ENCODE measurements at places on chromosomes 6 and 20.

DNA sequence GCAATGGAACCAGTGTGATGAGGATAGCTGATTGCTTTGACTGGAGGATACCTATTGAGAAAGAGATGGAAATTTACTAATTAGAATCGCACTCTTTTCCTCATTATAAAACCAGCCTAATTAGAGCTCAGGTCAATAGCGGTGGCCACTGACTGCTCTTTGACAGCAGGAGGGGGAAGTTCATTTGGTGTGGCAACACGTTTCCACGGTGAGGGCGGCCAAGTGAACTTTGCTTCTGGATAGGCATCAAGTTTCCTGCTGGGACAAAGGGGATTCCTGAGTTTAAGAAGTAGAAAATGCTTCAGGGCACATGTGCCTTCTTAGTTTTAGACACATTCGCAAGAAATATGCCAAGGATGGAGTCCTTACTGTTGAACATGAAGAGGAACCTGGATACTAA is 145.3 kb upstream of the NRN1 start:
- no peak for DNase-seq

GRCh38 chr20:36447101-36447500 is 94.2 kb upstream of the MYL9 start:
- DNase-seq: no peak

GRCh38 chr20:12058216-12058615 is 140.5 kb downstream of the BTBD3 start:
- DNase-seq: no peak

GRCh38 chr20:47113362-47114109 is 218.9 kb downstream of the EYA2 start:
- DNase-seq: no peak

DNA sequence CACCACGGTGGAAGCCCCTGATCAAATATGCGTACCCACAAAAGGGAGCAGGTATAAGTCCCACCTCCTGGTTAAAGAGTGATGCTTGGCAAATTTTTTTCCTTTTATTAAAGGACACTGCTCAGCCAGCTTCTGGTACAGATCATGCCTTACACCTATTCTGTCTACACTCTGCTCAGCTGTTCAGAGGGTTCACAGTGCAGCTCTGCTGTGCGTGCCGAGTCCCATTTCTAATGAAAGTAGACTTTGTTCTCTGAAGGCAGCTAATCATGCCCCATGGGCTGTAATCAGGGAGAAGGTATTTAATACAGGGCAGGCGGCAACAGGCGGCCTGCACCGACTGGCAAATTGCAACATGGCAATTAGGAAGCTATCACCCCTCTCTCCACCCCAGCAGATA is 16.3 kb downstream of the LRRC73 start:
- DNase-seq: no peak

- DNase-seq: no peak
These were observed 82.6 kb downstream of the DOK5 start for GRCh38 chr20:54557806-54558590.

DNA sequence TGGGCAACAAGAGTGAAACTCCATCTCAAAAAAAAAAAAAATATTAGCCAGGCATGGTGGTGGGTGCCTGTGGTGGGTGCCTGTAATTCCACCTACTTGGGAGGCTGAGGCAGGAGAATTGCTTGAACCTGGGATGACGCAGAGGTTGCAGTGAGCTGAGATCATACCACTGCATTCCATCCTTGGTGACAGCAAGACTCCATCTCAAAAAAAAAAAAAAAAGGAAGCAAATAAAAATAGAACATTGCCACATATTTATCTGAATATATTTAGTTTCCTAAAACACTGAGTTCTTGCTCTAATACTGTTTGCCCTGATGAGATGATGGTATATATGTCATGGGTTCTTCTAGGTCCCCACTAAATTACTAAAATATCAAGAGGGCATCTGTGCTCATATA is 28.4 kb downstream of the CASP8AP2 start:
- no peak for DNase-seq

DNA sequence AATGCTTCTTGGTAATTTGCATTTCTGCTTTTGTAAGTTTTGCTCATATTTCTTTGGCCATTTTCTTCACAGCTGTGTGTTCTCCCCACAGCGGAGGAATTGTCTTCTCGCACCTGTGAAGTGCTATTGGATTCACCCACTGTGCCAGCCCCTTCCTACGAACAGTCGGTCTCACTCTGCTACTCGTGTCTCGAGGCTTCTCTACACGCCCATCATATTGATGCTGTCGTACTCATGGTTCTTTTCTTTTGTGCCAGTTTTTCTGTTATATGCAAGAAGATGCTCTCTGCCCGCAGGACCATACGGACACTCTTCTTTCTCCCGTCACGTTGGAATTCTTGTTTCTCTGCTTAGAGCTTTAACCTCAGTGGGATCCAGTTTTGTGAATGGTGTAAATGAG is 200.3 kb downstream of the DLL1 start:
- DNase-seq: peak; percentile 6

DNA sequence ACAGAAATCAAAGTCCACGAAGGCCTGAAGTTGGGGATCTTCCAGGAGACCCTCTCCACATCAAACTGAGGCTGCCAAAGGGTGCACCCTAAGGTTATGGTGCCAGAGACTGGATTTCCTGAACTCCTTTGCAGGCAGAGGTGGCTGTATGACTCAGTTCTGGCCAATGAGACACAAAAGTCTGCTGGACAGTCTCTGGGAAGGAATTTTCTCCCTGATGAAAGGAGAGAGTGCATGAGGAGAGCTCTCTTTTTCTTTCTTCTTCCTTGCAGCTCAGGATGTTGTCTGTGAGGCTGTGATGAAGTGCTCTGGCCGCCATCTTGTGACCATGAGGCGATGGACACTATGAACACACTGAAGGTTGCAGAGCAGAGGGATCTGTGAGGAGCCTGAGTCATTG is 85.2 kb downstream of the MDGA1 start:
- DNase-seq: no peak

DNA sequence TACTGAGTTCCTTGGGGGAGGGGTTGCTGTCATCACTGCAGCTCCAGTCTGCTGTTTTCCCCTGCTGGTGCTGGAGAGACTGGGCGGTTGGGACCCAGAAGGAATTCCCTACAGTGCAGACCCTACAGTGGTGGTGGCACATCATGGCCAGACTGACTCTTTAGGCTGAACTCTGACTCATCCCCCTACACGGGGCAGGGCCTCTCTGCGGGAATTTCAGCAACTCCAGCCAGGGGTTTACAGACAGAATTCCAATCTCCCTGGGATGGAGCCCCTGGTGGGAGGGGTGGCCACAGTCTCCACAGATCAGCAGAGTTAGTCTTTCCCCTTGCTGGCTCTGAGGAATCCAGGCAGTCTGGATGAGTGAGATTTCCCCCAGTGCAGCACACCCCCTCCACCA is 46.9 kb upstream of the MAPK13 start:
- DNase-seq: no peak

DNA sequence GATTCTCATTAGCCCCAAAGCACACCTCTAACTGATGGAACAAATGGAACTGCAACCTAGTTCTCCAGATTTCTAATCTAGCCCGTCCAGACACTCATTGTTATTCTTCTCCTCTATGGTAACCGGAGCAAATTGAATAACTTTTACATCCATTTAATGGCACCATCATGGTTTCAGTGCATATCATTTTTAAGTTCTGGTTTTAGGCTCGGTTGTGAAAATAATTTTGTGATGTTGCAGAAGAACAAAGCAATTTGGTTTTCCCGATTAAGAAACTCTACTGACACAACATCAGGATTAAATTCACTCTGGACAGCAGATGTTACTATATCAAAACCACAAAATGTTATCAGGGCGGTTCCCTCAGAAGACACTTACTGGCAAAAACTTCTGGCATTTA is 42.5 kb upstream of the HBS1L start:
- no peak for DNase-seq

GRCh38 chr20:50227506-50227905 is 36.9 kb downstream of the CEBPB start:
- no peak for DNase-seq

- DNase-seq: no peak
These were observed 234.5 kb downstream of the TMEM242 start for GRCh38 chr6:157088841-157089240.

DNA sequence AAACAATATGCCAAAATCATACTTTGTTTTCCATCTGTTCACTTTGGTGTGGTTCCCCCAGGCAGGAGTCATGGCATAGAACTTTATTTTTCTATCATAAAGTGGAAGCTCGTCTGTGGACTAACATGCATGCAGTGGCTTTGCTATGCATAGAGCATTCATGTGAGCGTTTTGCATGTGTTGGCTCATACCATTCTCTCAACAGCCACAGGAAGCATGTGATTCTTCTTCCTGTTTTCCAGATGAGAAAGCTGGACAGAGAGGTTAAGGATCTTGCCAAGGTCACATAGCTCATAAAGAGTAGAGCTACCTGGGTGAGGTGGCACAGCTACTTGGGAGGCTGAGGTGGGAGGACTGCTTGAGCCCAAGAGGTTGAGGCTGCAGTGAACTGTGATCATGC is 123.4 kb upstream of the HDGFL1 start:
- DNase-seq: no peak

GRCh38 chr6:53702316-53702715 is 36.8 kb upstream of the KLHL31 start:
- DNase-seq: no peak

DNA sequence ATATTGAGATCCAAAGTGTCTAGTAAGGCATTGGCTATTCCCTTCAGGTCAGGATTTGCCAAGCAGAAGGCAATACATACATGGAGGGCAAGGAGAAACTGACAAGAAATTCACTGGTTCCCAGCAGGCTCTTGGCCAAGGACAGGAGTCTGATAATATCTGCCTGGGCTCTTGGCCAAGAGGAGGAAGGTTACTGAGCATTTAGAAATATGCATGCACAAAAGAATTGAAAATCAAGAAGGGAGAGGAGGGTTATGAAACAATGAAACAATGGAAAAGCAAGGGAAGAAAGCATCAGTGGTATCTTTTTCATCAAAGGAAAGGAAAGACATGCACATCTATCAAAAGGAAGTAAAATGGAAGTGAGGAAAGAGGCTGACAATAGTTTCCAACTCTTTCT is 42.4 kb downstream of the ARHGAP18 start:
- DNase-seq: no peak

DNA sequence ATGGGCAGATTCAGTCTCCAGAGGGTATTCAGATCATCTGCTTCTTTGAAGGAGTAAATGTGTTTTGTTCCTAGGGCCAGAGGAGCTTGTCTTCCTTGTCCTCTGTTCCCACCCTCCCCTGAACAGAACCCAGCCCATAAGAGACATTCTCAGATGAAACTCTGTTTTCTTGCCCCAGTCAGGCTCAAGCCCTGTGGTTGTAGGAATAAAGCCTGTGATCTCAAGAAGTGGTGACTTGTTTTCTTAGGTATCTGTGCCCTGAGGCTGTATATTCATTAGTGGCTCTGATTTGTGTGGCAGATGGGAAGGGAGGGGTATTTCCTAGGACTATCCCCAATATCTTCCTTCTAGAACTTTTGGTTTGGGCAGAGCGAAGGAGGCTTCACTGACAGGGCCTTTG is 27.9 kb downstream of the GSS start:
- DNase-seq: no peak

DNA sequence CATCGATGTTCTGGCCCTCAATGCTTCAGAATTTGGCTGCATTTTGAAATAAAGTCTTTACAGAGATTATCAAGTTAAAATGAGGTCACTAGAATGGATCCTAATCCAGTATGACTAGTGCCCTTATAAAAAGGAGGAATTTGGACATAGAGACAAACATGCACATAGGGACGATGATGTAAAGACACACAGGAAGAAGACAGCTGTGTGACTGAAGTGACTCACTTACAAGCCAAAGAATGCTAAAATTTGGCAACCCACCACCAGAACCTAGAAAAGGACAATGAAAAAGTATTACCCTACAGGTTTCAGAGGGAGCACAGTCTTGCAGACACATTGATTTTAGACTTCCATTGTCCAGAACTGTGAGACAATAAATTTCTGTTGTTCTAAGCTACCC is 322.8 kb upstream of the GJE1 start:
- DNase-seq: no peak

GRCh38 chr20:54148947-54149764 is 24.6 kb downstream of the CYP24A1 start:
- DNase-seq: no peak

GRCh38 chr20:5078399-5078958 is 41.3 kb downstream of the PCNA start:
- DNase-seq: no peak

DNA sequence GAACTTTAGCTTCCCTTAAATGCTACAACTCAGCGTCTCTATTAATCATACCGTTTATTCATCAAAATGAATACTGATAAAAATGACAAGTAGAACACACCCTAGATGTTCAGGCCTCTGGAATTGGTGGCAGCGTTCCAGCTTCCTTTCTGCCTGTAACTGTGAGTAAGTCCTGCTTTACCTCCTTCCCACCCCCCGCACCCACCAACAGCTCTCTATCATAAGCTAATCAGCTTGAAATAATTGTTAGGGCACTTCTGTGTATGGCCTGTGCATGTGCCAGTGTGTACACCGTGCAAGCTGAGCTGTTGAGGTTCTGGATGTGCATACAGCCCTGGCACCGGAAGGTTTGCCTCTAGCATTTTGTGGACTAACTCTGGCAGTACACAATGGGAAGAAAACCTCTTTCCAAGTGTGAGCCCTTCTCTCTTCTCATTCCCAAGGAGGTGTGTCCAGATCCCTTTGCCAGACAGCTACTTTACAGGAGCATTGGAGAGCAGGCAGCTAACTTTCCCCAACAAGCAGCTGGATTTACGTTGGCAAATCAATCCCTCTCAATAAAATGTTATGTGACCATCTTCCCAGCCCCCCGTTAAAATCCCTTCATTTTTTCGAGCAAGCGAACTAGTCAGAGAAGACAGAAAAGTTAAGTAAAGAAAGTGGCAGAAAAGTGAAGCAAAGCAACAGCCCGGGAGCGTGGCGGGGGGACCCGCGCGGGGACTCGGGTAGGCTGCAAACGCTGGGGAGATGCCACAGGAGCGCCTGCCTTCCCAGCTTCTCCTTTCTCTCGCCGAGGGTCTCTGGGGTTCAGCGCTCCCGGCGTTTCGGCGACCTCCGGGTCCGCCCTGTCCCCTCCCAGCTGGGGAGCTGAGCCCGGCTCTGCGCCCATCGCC is 803 bp upstream of the ADGRG6 start:
- DNase-seq: peak; percentile 55

- no peak for DNase-seq
These were observed 334.2 kb upstream of the RSPO3 start for GRCh38 chr6:126784161-126784790.

DNA sequence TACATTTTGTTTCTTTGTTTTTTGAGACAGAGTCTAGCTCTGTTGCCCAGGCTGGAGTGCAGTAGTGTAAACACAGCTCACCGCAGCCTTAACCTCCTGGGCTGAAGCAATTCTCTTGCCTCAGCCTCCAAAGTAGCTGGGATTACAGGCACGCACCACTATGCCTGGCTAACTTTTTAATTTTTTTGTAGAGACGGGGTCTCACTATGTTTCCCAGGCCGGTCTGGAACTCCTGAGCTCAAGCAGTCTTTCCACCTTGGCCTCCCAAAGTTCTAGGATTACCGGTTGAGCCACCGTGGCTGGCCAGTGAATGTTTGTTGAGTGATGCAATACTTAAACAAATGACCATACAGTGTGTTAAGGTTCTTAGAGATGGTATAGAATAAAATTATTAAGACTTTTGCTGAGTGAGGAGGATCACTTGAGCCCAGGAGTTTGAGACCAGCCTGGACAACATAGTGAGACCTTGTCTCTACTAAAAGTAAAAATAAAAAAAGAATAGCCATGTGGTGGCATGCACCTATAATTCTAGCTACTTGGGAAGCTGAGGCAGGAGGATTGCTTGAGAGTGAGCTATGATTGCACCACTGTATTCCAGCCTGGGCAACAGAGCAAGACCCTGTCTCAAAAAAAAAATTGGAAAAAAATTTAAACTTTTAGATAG is 13.4 kb downstream of the CEP250 start:
- DNase-seq: no peak
